ENCODE measurements at places on chromosomes 7 and 10.
A peak's percentile ranks its signal among the peaks of the same experiment; 100 is the strongest.

GRCh38 chr10:101285519-101286070, 56.3 kb upstream of the LBX1 start:
- DNase-seq, result no peak

- DNase-seq, result no peak
Observed at GRCh38 chr10:112535531-112535951, 88.5 kb downstream of the VTI1A start.

DNA sequence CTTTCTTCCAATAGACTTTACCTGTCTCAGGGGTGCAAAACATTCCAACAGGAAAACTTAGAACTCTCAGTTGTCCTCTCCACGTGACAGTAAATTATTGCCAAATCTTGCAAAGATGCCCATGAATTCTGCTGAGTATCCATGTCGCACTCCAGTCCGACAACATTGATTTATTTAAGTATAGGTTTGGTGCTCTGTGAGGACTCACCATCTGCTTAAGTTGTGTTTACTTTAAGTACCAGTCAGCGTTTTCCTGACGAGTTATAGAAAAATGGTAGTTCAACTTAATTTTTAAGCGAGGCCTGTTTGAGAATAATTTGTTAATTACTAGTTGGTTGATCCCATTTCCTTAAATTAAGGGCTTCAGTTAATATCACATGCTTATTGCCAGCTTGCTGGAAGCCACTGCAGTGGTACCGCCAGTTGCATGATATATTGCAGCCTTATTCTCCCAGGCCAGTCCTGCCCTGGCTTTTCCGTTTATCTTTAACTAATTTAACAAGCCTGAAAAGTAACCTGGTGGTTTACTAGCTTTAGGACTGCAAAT, 27.8 kb downstream of the CREB5 start:
- DNase-seq, result no peak

DNA sequence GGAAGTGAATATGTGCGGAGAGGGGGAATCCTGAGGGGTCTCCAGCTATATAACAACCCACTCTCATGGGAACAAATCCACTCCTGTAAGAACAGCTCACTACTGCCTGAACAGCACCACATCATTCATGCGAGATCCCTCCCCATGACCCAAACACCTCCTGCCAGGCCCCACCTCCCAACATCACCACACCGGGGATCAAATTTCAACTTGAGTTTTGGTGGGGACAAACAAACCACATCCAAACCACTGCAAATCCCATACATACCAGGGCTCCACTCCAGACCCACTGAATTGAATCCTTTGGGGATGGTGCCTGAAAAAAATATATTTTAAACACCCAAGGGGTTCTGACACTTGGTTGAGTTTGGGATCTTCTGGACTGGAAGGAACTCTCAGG, 181.5 kb upstream of the PLXNA4 start:
- DNase-seq, result no peak

GRCh38 chr7:27185013-27185853, at the start of gene HOXA11:
Gene HOXA11 (minus strand): TSS chr7:27185232. CDS start chr7:27185144, 88 bp downstream.
- peak; percentile 48 for DNase-seq

DNA sequence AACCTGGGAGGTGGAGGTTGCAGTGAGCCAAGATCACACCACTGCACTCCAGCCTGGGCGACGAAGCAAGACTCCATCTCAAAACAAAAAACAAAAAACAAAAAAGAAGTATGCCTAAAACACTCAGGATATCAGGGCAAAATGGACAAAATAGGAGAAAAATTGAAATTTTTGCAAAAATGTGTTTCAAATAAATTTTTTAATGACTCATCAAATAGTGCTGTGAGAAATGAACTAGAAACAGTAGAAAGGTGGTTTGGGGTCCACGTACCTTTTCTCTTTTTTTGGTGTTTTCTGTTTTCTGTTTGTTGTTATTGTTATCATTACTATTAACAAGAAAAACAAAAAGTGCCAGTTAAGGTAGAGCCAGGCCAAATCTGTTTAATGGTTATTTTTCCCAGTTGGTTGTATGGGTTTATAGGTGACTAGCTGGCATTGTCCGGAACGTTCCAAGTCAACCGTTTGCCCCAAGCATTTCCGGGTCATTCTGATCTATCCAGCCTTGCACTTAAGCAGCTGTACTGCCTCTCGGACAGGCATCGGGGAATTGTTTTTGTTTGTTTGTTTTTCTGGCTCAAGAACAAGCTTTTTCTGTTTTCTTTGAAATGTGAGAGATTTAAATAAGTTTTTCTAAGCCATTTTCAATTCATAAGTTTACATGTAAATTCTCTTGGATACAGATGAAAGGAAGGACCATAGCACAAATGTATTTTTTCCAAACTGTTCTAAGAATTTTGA, 157.0 kb upstream of the NEBL start:
- no peak for DNase-seq

DNA sequence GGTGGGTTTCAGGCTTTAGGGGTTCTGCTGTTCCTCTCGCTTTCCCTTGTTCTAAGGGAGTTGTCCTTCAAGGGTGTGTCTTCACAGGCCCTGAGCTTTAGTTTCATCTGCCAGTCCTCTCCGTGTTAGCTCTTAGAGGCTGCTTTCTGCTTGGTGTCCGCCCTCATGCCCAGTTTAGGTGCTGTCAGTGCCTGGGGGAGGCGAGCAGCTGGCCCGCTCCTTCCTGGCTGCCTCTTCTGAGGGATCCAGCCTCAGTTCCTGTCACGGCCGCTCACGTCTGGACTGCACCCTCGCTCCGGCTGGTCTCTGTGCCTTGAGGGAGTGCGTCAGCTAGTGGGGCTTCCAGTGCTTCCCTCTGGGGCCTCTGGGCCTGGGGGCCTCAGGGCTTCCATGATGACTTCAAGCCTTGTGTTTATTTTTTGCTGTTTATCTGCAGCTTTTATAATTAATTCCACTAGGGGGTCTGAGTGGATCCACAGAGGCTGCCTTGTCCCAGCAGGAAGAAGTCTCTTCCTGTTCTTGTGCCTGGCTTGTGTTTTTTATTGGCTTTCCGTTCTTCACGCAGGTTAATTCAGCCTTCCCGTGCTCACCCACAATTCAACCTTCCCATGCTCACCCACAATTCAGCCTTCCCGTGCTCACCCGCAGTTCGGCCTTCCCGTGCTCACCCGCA, 33.0 kb downstream of the WDR37 start:
- no peak for DNase-seq

DNA sequence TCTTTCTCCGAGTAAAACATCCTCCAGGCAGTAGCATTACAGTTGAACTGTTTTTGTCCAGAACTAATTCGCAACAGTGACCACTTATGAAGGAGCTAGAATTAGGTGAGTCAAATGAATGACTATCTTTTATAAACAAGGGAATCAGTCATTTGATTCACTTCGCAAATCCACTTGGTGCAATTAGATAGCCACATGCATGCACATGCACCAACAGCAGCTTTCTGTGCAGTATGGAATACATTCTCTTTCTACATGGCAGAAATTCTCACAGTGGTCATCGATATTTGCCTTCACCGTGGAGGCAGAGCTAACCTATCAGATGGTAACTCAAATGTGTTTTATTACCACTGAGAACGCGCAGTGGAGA, 118.8 kb downstream of the CDK6 start:
- DNase-seq, result no peak

DNA sequence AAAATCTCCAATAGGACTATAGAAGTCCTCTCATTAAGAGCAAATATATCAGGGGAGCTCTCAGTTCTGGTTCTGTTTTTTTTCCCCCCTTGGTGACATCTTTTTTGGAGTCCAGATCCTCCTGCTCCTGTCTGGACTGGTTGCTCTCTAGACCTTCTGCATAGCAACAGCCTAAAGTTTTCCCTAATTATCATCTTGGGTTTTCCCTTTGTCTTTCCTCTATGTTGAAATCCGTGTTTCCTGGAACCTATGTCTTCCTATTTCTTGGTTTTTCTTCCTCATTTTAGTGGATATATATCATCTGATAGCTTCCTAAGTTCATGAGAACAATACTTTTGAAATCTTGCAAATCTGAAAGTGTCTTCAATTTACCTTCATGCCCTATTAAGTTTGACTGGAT, 29.7 kb upstream of the MTERF1 start:
- no peak for DNase-seq

DNA sequence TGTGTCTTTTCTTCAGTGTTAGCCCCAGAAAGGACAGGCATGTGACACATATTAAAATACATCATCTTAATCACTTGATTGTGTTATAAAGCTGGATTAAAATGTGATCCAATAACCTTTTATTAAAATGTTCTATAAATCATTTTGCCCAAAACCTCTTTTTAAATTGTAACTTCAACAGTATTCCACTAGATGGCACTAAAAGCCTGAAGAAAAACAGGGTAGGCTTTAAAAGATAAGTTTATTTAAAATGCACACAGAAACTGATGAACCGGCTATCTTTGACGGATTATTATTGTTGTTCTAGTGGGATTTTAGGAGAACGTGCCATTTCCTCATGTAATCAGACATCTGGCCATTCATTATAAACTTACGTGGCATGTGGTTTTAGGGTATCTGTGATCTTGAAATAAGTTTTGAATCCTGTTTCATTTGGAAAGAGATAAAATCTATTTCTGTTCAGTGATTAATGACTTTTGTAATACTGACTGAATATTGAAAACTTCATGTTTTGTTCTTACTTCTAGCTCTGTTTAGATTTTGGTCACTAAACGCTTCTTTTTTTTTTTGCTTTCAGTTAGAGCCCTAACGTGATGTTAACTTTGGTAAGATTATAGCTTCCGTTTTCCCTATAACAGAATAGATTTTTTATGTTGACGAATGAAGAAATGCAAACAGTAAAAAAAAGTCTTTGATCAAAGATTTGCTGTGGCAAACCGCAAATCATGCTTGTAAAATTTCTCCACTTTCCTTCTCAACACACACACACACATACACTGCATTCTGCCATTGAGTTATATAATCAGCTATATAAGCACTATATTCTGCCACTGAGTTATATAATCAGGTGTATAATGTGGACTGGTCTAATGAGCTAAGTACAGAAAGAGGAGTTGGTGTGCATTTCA, 13.6 kb downstream of the VPS50 start:
- DNase-seq, result peak; percentile 67

GRCh38 chr7:1738511-1738910, 68.4 kb downstream of the ELFN1 start:
- no peak for DNase-seq

DNA sequence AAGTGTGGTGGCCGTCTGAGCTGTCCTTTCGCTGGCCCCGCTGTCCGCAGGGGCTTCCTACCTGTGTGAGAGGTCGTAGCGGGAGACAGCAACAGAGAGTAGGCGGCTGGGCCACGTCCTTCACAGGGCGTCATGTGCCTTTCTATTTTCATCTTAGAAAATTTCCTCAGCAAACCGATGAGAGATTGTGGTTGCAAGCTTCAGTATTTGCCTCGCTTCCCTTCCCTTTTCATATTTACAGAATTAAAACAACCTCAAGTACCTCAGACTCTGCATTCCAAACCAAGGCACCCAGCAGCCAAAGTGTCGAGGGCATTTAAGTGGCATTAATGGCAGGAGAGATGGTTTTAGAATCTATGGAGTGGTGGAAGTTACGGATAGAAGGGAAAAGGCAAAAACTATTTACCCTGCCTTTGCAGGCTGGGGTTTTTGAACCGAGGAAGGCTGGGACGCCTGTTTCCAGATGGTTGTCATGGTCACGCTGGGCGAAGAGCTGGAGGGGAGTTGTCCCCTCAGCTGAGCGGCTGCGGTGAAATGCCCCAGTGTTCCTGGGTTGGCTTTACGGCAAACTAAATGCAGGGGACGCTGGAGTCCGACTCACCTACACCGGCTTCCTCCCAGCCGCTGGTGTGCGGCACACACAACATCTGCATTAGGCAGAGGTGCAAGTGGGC, 41.9 kb downstream of the WIPI2 start:
- no peak for DNase-seq

GRCh38 chr7:46229409-46229808, 308.3 kb upstream of the IGFBP3 start:
- no peak for DNase-seq

- no peak for DNase-seq
Observed at GRCh38 chr10:60488111-60488669, 98.5 kb upstream of the ANK3 start.

GRCh38 chr10:117413928-117414618, 38.8 kb upstream of the PDZD8 start:
- peak; percentile 47 for DNase-seq

GRCh38 chr7:91185771-91186170, 78.5 kb upstream of the FZD1 start:
- DNase-seq, result no peak

GRCh38 chr10:120428754-120429153, 28.3 kb upstream of the PLPP4 start:
- no peak for DNase-seq

DNA sequence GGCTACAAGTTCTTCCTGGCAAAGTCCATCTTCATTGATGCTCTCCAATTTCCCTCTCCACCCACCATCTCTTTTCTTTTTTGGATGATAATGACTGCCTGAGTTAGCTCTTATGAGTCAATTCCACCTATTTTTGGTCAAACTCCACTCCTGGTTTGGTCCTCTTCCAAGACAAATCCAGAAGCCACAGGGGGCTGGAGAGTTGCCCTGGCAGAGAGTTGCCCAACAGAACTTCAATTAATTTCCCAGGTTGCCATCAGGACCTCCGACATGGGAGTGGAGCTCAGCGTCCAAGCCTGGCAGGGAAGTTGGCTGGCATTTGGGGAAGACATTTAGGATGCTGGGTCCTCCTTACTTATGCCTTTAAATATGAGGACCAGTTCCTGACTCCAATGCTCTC, 29.2 kb upstream of the KCNMA1 start:
- no peak for DNase-seq

DNA sequence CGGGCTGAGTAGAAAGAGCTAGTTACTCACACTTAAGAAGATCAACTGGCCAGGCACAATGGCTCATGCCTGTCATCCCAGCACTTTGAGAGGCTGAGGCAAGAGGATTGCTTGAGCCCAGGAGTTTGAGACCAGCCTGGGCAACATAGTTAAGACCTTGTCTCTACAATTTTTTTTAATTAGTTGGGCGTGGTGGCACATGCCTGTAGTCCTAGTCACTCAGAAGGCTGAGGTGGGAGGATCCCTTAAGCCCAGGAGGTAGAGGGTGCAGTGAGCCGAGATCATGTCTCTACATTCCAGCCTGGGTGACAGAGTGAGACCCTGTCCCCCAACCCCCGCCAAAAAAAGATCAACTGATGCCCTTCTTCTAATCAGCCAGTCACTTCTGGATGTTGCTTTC, 74.6 kb upstream of the ATP6V0A4 start:
- peak; percentile 45 for DNase-seq

DNA sequence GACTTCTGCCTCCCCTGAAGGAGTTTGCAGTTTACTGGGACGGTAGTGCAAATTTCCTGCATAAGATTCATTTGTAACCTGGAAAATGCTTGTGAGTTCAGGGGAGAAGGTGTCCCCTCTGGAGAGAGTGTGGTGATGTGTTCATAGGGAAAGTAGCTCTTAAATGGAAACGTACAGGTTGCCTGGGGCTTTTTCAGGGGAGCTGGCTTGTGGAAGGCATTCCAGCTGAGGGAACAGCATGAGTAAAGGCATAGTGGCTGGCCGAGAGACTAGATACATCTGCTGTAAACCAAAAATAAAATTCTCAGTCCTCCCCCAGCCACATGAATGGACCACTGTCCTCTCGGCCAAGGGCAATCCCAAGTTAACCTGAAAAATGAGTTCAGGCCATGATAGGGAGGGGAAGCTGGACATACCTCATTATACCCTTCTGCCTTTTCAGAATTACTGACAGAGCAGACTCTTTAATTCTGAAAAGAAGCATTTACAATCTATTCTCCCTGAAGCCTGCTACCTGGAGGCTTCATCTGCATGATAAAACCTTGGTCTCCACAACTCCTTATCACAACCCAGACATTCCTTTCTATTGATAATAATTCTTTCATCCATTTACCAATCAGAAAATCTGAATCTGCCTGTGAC, 123.7 kb downstream of the GALNT17 start:
- DNase-seq, result no peak

Measured in hematopoietic multipotent progenitor cell treated with erythropoietin and hydrocortisone succinate and interleukin-3 and kit ligand, for 6 days (in vitro differentiated cells).